ENCODE measurements at places on chromosomes 5 and 9.

GRCh38 chr5:7679663-7680062, 171.3 kb downstream of the CFAP90 start:
- DNase-seq, result peak; percentile 80

- DNase-seq, result no peak
These were observed 29.0 kb downstream of the TXNDC8 start for GRCh38 chr9:110308633-110309038.

GRCh38 chr5:158140120-158140731, 281.3 kb upstream of the CLINT1 start:
- DNase-seq, result no peak

- DNase-seq, result peak; percentile 57
These were observed 650.8 kb downstream of the IRX1 start for GRCh38 chr5:4246447-4246846.

DNA sequence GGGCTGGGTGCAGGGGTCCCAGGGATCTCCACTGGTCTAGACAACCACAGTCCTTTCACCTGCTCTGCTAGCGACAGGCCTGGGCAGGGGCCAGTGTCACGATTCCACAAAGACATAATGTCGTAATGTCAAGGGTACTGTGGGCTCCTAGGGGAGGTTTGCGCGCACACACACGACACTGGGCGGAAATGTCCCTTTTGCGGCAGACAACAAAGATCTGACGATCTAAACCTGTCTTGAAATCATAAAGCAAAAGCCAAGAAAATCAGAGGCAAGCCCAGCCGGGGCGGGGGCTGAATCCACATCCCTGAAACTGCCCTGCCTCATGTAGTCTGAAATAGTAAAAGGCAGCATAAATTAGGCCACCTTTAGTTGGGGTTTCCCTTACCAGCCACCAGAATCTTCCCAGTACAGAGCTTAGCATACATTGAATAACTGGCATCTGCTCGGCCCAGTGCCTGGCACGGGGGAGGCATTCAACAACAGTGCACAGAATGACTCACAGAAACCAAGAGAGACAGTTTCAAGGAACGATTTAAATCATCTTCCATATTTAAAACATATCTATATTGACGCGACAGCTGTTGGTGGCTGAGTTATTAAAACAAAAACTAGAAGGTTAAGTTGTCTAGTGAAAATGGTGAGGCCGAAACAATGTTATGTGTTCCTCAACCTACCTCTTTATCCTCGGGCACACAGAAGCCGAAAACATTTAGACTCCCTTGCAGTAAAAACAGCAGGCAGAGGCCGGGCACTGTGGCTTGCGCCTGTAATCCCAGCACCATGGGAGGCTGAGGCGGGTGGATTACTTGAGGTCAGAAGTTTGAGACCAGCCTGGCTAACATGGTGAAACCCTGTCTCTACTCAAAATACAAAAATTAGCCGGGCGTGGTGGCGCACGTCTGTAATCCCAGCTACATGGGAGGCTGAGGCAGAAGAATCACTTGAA, 151.0 kb downstream of the MYO10 start:
- no peak for DNase-seq

DNA sequence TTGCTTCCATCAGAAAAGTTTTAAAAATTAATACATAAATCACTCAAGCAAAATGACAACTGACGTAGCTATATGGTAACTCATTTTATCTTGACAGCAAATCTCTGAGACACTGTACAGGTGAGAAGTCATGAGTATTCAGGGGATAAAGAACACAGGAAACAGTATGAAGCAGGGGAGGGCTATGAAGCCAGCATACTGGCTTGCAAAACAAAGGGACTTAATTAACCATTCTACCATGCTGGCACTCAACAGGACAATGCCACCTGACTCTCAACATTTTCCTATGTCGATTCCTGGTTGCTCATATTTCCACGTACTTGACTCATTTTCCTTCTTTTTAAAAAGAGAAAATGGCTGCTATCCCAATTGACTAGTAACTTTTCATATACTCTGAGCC, 151.4 kb upstream of the RETREG1 start:
- no peak for DNase-seq

GRCh38 chr5:41797662-41798061, 72.6 kb downstream of the OXCT1 start:
- DNase-seq, result no peak

DNA sequence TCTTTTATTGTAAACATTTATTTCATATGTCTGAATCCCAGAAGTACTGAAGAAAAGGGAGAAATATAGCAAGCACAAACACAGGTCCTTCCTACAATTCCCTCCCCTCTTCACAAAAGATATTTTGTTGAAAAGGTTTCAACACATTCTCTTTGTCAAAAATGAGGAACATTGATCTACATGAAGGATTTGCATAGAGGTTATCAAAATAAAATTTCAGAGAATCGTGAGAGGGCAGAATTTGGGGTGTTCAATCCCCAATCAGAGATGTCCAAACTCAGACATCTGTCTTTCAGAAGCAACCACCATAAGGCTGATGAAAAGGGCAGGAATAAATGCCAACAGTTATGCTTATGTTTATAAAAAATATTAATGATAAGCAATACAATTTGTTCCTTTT, 69.2 kb downstream of the MARCHF3 start:
- no peak for DNase-seq

DNA sequence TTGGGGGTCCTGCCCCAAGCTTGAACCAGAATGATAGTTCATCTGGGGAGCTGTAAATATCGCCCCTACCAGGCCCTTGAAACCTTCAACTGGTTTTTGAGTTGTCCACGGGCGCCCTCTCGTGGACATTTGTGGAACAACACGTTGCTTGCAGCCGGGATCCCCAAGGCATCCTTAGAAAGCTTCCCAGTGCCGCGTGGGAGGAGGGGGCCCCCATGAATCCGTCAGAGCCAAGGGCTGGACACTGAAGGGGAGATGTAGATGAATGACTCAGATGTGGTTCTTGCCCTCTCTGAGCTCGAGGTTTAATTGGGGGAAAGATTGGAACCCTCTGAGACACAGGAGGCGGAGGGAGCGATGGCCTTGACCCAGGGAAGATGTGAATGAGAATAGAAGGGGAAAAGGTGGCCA, 31.8 kb upstream of the ORM1 start:
- DNase-seq, result no peak

- no peak for DNase-seq
These were observed 71.3 kb downstream of the LHFPL2 start for GRCh38 chr5:78577071-78577807.

- DNase-seq, result no peak
These were observed 3.5 kb downstream of the SURF1 start for GRCh38 chr9:133352635-133353340.

DNA sequence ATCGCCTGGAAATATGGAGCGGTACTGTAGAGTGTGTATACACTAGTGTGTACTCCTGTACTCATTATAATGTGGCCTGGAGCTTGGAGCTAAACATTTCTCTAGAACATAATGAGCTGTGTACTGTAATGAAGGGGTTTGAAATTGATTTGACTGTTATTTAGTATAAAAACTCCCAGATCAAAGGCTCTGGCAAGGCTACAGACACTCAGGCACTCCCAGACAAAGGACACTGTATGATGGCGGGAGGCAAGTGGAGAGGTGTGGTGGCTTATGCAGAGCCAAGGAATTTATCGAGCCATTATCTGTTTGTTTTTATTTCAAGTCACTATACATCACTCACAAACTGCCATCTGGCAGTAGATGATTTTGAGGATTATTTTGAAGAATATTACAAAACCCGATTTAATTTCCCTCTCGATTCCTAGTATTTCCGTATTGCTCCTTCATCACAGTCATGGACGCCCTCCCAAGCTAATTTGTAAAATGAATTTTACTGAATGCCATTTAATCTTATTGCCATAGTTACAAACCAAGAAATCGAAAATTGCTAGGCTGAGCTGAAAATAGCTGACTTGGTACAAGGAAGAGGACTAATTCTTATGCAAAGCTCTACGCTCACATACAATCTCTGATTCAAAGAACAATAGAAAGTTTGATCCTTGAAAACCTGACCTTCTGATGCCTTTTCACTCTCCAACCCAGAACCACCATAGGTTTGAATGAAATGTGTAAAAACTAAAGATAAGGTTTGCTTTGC, 240.2 kb upstream of the SEMA6A start:
- no peak for DNase-seq

DNA sequence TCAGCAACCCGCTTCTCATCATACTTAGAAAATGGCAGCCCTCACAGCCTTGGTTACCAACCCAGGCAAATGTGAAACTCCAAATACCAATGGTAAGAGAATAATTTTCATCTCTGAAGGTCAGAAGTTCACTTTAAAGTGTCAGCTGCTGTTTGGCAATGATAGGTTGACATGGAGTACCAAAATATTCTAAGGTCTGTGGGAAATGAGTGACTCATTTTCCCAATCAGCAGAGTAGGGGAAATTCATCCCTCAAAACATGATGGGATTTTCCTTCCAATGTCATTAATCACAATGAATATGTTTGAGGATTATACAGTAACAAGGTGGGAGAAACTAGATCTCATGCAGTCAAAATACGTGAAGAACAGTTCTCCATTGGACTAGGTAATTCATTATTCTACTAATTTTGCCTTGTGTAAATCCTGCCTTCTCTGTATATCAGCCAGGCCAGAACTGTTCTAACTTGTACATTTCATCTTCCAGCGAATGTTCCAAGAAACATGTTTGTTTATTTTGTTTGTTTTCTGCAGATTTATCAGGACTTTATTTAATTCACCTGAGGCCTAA, 53.1 kb upstream of the ERBIN start:
- DNase-seq, result no peak

DNA sequence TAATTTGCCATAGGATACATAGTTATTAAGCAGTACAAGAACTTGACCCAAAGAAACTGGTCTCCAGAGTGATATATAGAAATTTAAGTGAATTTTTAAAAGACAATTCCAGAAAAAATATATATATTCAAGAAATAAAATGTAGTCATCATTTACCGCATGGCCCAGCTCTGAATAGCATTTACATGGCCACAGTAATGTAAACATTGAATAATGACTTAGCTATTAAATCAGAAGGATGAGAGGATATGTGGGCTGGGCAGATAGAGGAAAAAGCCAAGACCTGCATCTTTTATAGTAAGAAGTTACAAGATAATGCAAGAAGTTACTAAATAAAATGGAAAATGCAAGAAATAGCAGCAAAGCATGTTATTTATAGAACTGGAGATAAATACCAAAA, 405.2 kb upstream of the WWC1 start:
- DNase-seq, result no peak

- DNase-seq, result no peak
These were observed 17.4 kb upstream of the C9orf72 start for GRCh38 chr9:27590651-27591050.

DNA sequence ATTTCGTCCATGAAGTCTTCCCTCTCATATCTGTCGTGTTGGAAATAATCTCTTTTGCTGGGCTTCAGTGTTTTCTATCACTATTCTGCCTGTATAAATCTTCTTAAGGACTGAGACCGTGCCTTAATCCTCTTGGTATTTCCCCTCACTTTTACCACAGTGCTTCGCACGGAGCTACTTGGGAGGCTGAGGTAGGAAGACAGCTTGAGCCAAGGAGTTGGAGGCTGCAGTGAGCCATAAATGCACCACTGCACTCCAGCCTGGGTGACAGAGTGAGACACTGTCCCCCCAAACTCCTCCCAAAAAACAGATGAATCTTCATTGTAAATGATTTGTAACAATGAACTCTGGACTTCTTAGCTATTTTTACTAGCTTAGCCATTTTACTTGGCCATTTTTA, 57.8 kb downstream of the PHAX start:
- no peak for DNase-seq

DNA sequence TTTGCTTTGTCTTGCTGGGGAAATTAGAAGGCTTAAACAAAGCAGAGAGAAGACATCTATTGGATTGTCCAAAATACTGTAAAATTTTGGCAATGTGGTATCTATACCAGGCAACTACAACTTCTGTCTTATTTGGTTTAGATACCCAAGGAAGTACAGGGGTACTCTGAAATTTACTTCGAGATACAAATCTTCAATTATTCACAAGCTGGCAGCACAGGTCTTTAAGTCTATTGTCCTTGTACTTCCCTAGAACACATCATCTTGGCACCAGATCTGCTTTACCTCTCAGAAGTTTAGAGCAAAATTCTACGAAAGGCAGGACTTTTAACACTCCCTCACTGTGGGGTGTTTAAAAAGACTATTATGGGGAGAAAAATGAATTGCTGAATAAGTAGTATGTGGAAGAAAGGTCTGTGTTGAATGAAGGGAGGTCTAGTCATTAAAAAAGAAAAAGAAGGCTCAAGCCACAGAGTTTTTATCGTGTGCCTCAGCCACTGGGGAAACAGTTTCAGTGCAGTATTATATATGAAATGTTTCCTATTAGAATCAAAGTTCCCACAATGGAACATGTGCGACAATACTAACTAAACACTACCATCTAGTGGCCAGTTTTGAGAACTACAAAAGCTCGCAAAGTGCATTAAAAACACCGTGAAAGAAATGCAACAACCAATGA, 93.7 kb downstream of the PDE4D start:
- no peak for DNase-seq

GRCh38 chr5:54304040-54304439, 6.3 kb downstream of the ARL15 start:
- no peak for DNase-seq

DNA sequence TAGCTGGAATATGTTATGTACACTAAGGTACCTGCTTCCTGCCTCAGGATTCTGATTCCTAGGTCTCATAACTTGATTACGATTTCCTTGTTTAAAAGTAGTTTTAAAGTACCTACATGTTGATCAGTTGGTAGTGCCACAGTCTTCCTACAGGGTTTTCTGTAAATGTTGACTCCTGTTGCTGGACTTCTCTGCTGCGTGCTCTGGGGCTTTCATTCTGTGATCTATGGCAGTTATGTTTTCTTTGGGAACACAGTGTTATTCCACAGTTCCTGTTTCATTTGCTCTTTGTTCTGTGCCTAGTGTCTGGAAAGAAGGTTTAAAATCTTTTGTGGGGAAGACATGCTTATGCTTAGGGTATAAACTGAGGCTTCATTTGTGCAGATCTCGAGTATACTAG, 343.5 kb downstream of the PLK2 start:
- no peak for DNase-seq

DNA sequence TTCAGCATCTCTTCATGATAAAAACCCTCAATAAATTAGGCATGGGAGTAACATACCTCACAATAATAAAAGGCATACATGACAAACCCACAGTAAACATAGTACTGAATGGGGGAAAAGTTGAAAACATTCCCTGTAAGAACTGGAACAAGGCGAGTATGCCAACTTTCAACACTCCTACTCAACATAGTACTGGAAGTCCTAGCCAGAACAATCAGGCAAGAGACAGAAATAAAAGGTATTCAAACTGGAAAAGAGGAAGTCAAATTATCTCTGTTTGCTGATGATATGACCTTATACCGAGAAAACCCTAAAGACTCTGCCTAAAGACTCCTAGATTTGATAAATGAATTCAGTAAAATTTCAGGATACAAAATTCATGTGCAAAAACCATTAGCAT, 167.6 kb downstream of the TMEM38B start:
- DNase-seq, result no peak

GRCh38 chr5:175654807-175655206, 3.1 kb upstream of the HRH2 start:
- no peak for DNase-seq

DNA sequence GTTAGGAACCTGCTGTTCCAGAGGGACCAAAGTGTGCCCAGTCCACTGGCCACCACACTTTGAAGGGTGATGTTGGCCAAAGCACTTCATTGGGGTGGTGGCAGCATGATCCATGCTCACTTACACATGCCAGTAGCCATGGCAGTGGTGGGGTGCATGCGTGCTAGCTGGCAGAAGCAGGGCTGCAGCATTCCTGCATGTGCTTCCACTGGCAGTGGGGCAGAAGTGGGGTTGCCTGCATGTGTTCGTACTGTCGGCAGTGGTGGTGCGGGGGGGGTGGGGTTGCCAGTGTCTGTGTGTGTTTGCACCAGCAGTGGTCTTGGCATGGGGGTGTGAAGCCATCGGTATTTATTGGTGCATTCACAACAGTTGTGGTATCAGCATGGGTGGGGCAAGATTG, 260.3 kb upstream of the ANKH start:
- DNase-seq, result no peak
